ENCODE measurements at places on chromosomes 3 and 15.

GRCh38 chr3:151256749-151257148 is 21.6 kb downstream of the P2RY14 start:
- DNase-seq = no peak

- DNase-seq = no peak
These were observed 44.3 kb downstream of the SH3GL3 start for GRCh38 chr15:83491486-83491885.

GRCh38 chr3:151008699-151009098 is 36.2 kb upstream of the CLRN1 start:
- DNase-seq = no peak

- no peak for DNase-seq
These were observed 80.8 kb downstream of the NR2F2 start for GRCh38 chr15:96411056-96412031.

DNA sequence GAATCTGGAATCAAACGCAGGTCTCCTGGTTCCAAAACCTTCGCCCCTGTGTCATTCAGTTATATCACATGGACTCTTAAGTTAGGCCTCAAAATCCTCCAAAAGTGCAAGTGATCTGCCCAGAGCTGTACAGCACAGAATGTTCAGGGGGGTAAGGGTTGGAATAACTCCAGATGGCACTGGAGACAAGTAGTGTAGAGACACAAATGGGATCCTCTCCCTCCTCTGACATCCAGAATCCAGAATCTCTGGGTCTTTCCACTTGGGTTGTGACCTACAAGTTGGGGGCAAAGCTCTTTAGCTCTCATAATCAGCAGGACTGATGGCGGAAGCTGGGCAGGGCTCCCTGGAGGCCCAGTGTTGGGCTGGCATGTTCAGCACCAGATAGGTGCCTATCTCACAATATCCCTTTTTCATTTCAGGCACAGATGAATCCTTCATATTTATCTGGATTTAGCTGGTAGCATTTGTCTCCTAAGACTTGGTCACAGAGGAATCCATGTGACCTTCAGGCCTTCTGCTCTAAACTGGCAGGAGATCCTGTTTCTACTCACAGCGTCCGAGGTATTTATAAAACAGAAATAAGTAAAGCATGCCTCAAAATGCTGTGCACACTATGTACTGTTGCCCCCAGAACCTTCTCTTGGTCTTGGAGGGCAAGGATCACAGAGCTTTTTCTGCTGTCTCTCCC is 15.4 kb downstream of the ABHD2 start:
- no peak for DNase-seq

DNA sequence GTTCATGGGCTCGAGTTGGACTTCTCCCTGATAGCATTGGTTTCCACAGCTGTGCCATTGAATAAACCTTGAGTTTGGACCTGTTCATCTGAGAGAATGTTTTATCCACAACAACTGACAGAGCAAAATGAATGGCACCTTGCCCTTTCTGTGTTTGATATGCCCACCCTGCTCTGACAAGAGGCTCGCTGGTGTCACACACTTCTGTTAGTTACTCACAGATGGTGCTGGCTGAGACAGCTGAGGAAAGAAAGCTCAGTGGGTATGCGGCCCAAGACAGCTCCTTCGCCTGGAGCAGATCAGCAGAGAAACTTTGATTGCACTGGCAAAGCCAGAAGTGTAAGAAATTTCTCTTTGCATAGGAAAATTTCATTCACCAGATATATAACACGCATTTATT is 2.5 kb upstream of the CAPN3 start:
- no peak for DNase-seq

- no peak for DNase-seq
These were observed 155.2 kb upstream of the TLE3 start for GRCh38 chr15:70252951-70253320.

GRCh38 chr3:189962466-189962865 is 158.2 kb downstream of the P3H2 start:
- no peak for DNase-seq

- no peak for DNase-seq
These were observed 11.1 kb downstream of the CD80 start for GRCh38 chr3:119548341-119548740.

DNA sequence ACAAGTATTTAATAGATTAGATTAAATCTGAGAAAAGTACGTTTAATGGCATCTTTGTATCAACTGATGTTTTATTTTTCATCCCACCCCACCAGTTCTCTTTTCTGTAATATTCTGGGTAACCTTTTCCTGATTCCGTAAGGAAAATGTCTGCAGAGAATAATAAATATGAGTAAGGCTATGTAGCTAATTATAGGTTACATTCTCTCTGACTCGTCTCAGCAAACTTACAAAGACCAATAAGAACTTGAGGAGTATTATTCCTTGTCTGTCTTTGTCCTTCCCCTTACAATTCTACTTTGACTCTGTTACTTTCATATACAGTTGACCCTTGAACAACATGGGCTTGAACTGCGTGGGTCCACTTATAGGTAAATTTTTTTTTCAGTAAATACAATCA is 12.1 kb downstream of the SNAP23 start:
- no peak for DNase-seq

GRCh38 chr3:7285505-7285904 is 424.6 kb downstream of the GRM7 start:
- DNase-seq = no peak

- DNase-seq = no peak
These were observed 18.6 kb downstream of the ALPK3 start for GRCh38 chr15:84835661-84836337.

- DNase-seq = no peak
These were observed 290.5 kb downstream of the PLCL2 start for GRCh38 chr3:17175187-17175807.

All from CD4-positive, alpha-beta T cell treated with Interleukin-21 for 1 hour (primary cell).